Activated T-cell treated with anti-CD3 and anti-CD28 coated beads for 48 hours (primary cell): ENCODE measurements at places on chromosomes 3 and 15.
A peak's percentile ranks its signal among the peaks of the same experiment; 100 is the strongest.

GRCh38 chr3:118987477-118987876 lies 47.2 kb downstream of the IGSF11 start:
- DNase-seq = no peak

DNA sequence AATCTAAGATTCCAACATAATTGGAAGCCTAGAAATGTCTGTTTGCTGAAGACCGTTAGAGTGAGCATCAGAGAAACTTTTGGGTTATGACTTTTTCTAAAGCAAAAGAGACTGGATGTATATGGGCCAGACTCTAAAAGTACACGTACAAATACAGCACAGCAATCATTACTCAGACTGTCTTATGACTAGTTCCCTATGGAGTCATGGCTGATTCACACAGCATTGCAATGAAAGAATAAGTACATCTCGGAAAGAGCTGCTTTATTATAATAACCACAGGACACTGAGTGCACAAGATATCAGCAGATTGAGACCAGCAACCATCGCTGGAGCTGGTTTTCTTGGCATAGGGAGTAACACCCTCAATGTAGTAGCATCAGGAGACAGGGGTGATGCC lies 618.6 kb downstream of the NLGN1 start:
- no peak for DNase-seq

- no peak for DNase-seq
Observed at GRCh38 chr3:136149667-136150066, 46.5 kb downstream of the MSL2 start.

- DNase-seq = peak; percentile 26
Observed at GRCh38 chr3:11059090-11059798, 66.7 kb downstream of the SLC6A1 start.

DNA sequence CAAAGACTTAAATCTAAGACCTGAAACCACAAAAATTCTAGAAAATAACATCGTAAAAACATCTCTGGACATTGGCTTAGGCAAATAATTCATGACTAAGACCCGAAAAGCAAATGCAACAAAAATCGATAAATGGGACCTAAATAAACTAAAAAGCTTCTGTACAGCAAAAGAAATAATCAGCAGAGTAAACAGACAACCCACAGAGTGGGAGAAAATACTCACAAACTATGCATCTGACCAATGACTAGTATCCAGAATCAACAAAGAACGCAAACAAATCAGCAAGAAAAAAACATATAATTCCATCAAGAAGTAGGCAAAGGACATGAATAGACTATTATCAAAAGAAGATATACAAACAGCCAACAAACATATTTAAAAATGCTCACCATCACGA lies 749.4 kb downstream of the PLOD2 start:
- DNase-seq = no peak

- DNase-seq = no peak
Observed at GRCh38 chr3:52998771-52999513, 46.9 kb downstream of the SFMBT1 start.

DNA sequence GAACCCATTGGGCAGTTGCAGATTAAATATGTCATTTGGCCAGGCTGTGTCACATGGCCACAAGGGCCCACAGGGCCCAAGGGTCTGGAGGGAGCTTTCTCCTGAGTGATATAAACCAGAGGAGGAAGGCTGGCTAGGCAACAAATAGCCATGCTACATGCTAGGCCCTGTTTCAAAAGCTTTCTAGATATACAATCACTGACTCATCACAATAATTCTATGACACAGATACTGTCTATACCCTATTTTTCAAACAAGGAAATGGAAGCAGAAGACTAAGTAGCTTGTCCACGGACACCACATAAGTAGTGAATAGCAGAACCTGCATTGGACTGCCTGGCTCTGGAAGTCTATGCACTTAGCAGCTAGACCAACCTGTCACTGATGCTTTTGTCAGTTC lies 625.4 kb downstream of the NTRK3 start:
- no peak for DNase-seq

- DNase-seq = no peak
Observed at GRCh38 chr3:192273697-192274010, 453.7 kb downstream of the FGF12 start.

GRCh38 chr15:45151998-45152828 lies 22.4 kb downstream of the DUOX1 start:
- no peak for DNase-seq

GRCh38 chr3:50978991-50979667 lies 304.4 kb downstream of the DOCK3 start:
- no peak for DNase-seq

DNA sequence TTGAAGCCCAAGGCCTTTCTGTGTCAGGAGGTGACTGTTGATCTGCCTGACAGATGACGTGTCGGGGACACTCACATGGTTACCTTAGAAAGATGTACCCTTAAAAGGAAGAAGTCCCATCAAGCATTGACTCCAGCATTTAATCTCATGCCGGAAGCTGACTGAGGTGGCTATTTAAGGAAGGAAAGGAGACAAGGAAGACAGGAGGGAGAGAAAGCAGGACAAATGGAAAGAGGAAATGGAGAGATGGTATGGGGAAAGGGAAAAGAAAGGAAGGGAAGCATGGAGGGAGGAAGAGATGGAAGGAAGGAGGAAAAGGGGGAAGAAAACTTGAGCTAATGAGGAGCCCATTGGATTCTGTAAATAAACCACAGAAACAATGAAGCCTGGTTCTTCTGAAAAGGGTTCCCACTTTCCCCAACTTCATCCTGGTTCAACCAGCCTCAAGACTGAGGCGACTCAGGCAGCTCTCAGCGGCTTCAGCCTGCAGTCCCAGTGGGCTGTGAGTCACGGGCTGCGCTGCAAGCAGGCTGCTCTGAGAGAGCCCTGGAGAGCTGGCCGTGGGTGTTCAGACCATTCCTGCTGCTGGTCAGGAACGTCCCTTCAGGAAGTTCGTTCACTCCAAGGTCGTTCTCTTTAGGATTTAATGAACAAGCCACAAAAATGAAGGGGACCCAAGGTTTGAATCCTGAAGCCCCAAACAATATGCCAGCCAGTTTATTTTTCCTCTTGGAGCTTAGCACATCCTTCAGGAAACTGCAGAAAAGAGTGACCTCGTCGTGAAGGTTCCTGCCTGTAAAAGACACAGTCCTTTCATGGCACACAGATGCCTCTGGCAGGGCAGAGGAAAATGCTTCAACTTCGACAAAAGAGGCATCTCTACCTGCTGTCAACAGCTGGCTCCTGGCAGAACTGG lies 69.6 kb upstream of the THBS1 start:
- no peak for DNase-seq
